Frontal cortex (tissue), 4 donors: ENCODE measurements at places on chromosomes 13 and 19. TPM values are rescaled to one million over a fixed set of nuclear protein-coding genes. Genes with fewer than 3 reads are reported as not detected.

Gene ATXN8OS
- total RNA-seq, result 1.6 TPM

Gene FLT1
- total RNA-seq, result 9.8 TPM

Gene CATSPERD
- total RNA-seq, result 0.41 TPM

Gene FLT3LG
- total RNA-seq, result 0.41 TPM

Gene P2RY11
- 4.1 TPM for total RNA-seq

Gene CERS1
- 21.2 TPM for total RNA-seq

Gene VSIG10L
- total RNA-seq, result 0.41 TPM
